ENCODE measurements at places on chromosomes 5 and 9. TPM values are rescaled to one million over a fixed set of nuclear protein-coding genes. Genes with fewer than 3 reads are reported as not detected.

Gene PCDHA11
- 4.9 TPM for total RNA-seq

Gene ZNF454
- 8.2 TPM for total RNA-seq

Gene ARSB
- total RNA-seq: 9.9 TPM

Gene C9orf153
- 1.3 TPM for total RNA-seq

- H3K27me3 ChIP-seq: no peaks in the 10 kb centered on the region
- H3K4me3 ChIP-seq: no peak overlapping the region
- no peaks in the 10 kb centered on the region for H3K4me1 ChIP-seq
- no peak overlapping the region for H3K27ac ChIP-seq
- no peak for DNase-seq
Measured at GRCh38 chr5:153404747-153405146, 85.7 kb upstream of the GRIA1 start.

- H3K4me1 ChIP-seq: peaks cover 8% of the 10 kb centered on the region
- no peak for DNase-seq
- H3K36me3 ChIP-seq: peaks cover 8% of the 10 kb centered on the region
Measured at GRCh38 chr5:109868737-109869136, 179.0 kb downstream of the MAN2A1 start.

- no peak overlapping the region for H3K4me3 ChIP-seq
- H3K4me1 ChIP-seq: no peaks in the 10 kb centered on the region
- H3K27me3 ChIP-seq: no peaks in the 10 kb centered on the region
- DNase-seq: no peak
- no peak overlapping the region for H3K27ac ChIP-seq
- H3K36me3 ChIP-seq: no peaks in the 10 kb centered on the region
Measured at GRCh38 chr5:74310997-74311930, 329.3 kb downstream of the ENC1 start.

DNA sequence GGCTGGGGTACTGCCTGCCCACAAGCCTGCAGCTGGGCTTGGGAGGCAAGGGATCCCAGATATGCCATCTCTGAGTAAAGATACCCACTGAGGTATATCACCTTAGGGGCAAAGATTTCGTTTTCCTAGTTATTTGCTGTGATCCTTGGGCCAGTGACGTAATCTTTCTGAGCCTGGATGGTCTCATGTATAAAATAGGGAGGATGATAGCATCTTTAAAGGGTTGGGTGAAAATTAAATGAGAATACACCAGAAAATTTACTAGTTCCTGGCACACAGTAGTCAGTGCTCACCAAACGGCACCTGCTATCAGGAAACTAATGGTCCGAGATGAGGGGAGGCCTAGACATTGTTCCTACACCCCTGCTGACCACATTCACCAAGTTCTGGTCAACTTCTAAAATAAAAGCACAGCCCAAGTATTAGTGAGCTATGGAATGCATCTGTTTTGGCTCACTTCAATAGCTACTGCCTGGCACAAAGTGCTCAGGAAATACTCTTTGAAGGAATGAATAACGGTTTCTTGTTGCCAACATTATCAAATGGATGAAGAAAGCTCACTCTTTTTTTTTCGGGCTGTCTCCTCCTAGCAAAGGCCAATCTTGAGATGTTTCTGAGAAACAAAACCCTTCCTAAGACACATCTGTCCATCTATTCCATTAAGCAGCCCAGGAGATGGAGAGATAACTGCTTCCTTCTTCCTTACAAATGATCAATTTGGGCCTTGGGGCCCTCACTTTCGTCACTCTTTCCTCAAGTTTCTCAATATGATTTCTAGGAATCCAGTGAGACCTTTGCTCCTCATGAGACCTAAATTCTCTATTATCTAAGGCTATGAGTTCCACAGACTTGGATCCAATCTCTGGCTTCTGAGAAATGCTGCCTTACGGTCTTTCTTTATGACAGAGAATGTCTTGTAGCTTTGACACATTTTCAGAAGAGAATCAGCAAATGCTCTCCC is 98.2 kb downstream of the DPYSL3 start:
- H3K4me3 ChIP-seq: no peak overlapping the region
- no peaks in the 10 kb centered on the region for H3K36me3 ChIP-seq
- DNase-seq: no peak
- no peak overlapping the region for H3K27ac ChIP-seq
- H3K4me1 ChIP-seq: no peaks in the 10 kb centered on the region
- H3K27me3 ChIP-seq: no peaks in the 10 kb centered on the region

DNA sequence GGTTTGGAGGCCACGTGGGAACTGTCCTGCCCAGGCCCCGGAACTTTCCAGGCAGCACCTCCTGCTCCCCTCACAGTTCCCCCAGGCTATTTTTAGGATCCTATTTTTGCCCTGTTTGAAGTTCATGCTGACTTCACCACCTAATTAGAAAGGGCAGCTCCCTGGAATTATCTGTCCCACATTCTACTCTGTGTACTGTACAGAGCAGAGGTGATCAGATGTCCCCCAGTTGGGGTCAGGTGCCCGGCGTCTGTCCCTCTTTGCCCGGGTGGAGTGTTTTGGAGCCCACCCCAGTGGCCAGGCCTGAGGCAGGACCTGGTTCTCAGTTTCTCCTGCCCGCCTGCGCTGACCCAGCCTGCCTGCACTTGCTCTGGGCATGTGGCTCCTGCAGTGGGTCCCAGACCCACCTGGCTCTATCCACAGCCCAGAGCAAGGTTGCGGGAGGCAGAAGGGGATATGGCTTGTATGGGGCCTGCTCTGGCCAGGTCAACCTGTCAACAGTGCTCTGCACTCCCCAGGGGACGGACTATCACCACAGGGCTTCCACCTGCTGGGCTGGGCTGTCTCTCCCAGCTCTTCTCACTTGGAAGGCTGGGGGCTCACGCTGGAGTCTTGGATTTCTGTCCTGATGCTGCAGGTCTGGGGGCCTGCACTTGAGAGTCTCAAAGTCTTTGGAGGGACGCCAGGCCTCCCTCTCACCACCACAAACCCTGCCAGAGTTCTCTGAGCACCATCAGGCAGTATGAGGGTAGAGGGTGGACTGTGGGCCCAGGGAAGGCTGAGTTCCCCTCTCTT is 268.3 kb downstream of the GADD45G start:
- H3K27me3 ChIP-seq: no peaks in the 10 kb centered on the region
- no peaks in the 10 kb centered on the region for H3K36me3 ChIP-seq
- H3K4me3 ChIP-seq: no peak overlapping the region
- peak; percentile 8 for DNase-seq
- H3K4me1 ChIP-seq: peaks cover under 1% of the 10 kb centered on the region
